Dermis blood vessel endothelial cell (primary cell): ENCODE measurements at places on chromosomes 3 and 15. TPM values are rescaled to one million over a fixed set of nuclear protein-coding genes. Genes with fewer than 3 reads are reported as not detected.

- DNase-seq: no peak
Measured at GRCh38 chr15:77026501-77027110, 31.7 kb downstream of the PSTPIP1 start.

The C15orf62 gene
- total RNA-seq: 1.0 and 2.1 TPM in 2 replicates

DNA sequence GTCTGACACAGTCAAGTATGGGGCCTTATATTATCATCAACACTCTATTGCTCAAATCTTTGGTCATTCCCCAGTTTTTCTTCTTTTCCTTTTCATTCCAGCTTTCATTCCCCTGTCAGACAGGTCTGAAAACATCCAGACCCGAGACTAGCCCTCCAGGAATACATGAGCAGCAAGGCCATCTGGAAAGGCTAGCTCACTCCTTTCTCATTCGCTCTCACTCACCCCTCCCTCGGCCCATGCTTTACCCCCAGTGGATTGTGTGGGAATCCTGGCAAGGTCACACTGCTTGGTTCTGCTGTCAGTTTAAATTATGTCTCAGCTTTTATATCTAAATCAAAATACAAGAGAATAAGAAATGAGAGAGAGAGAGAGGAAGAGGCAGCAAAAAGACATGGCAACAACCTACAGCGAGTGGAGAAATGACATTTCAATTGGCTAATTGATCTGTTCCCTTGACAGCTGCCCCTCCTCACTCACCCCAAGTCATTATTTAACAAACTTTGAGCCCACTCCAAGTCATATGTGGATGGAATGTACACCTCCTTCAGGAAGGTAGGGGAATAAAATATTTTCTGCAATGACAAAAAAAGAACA lies 962.2 kb downstream of the TUSC7 start:
- DNase-seq: no peak

DNA sequence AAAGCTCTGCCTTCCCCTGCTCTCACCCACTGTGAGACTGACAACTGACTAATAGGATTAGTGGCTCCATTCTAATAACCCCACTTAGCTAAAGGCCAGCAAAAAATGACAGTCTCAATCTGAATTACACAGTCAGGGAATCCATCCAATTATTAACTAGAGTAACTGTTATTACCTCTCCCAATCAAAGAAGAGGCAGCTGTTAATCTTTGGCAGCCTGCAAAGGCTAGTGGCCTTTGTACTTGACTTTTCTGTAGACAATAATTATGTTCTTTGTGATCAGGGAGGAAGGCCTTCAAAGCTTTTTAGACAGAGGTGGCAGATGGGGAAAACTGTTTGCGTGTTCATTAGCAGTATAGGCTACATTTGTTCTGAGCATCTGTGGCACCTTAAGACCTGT lies 177.7 kb downstream of the ISL2 start:
- no peak for DNase-seq

The OR5AC2 gene
- not detected in 2 replicates for total RNA-seq

GRCh38 chr3:133578548-133579191 lies 5.2 kb downstream of the CDV3 start:
- DNase-seq: peak; percentile 74
